Bronchus fibroblast of lung (primary cell): ENCODE measurements at places on chromosomes 16 and 17. TPM values are rescaled to one million over a fixed set of nuclear protein-coding genes. Genes with fewer than 3 reads are reported as not detected.

Gene MGAT5B
- 0.50 and 1.2 TPM in 2 replicates for total RNA-seq

Gene TPSB2
- not detected in 2 replicates for total RNA-seq

Gene NFATC3
- total RNA-seq, result 9.1 and 10.9 TPM in 2 replicates

Gene WNK4
- 0.74 and 1.7 TPM in 2 replicates for total RNA-seq

Gene ENGASE
- 5.4 and 8.9 TPM in 2 replicates for total RNA-seq

Gene SNN
- 6.7 and 7.7 TPM in 2 replicates for total RNA-seq

Gene SDK2
- 0.15 and 0.34 TPM in 2 replicates for total RNA-seq

Gene TVP23A
- total RNA-seq, result under 0.01 TPM in 1 of 2 replicates, not detected in the other

Gene SEPTIN12
- total RNA-seq, result not detected in 2 replicates

Gene CMTM2
- not detected in 2 replicates for total RNA-seq

Gene CDRT15
- total RNA-seq, result not detected in 2 replicates

Gene CLEC3A
- not detected in 2 replicates for total RNA-seq

Gene NOXO1
- not detected in 2 replicates for total RNA-seq

Gene SCGB1C2
- not detected in 2 replicates for total RNA-seq

Gene DPEP2
- total RNA-seq, result not detected in 2 replicates

Gene SPATA2L
- 5.6 and 6.1 TPM in 2 replicates for total RNA-seq

Gene AATF
- total RNA-seq, result 30.1 and 33.3 TPM in 2 replicates

Gene KRT32
- total RNA-seq, result not detected in 2 replicates

Gene BEAN1
- total RNA-seq, result not detected in 2 replicates

Gene ZFP3
- total RNA-seq, result 0.67 and 0.89 TPM in 2 replicates

Gene CTU2
- 23.9 and 24.7 TPM in 2 replicates for total RNA-seq

Gene TPSD1
- total RNA-seq, result not detected in 2 replicates

Gene C16orf89
- total RNA-seq, result 0.15 and 0.17 TPM in 2 replicates

Gene PHKB
- 20.7 and 22.9 TPM in 2 replicates for total RNA-seq

Gene ELMO3
- 0.59 and 0.84 TPM in 2 replicates for total RNA-seq

Gene MYLK3
- total RNA-seq, result under 0.01 TPM in 2 replicates

Gene TBL3
- 94.1 and 97.0 TPM in 2 replicates for total RNA-seq

Gene CCNF
- 39.3 and 42.1 TPM in 2 replicates for total RNA-seq

Gene MYO15A
- total RNA-seq, result 0.59 and 2.4 TPM in 2 replicates

Gene MT3
- total RNA-seq, result not detected in 2 replicates

Gene KRT36
- total RNA-seq, result not detected in 2 replicates

Gene BCAS3
- 5.9 and 7.1 TPM in 2 replicates for total RNA-seq

Gene HERPUD1
- total RNA-seq, result 97.0 and 103 TPM in 2 replicates

Gene NPIPB6
- 0.17 and 0.30 TPM in 2 replicates for total RNA-seq

Gene TERB1
- not detected in 2 replicates for total RNA-seq

Gene PDILT
- not detected in 2 replicates for total RNA-seq

Gene TPSG1
- not detected in 2 replicates for total RNA-seq

Gene NEUROD2
- not detected in 2 replicates for total RNA-seq

Gene NHERF1
- total RNA-seq, result 36.0 and 40.7 TPM in 2 replicates

Gene TLCD2
- 1.0 TPM in 2 replicates for total RNA-seq

Gene SPNS2
- 0.15 TPM in 1 of 2 replicates, not detected in the other for total RNA-seq

Gene KRT24
- not detected in 2 replicates for total RNA-seq

Gene SMTNL2
- 0.15 TPM in 1 of 2 replicates, not detected in the other for total RNA-seq

Gene HOXB6
- 73.6 and 78.8 TPM in 2 replicates for total RNA-seq

Gene WFDC1
- 0.59 TPM in 1 of 2 replicates, not detected in the other for total RNA-seq

Gene CLEC18C
- total RNA-seq, result under 0.01 TPM in 1 of 2 replicates, not detected in the other

Gene KRTAP2-3
- not detected in 2 replicates for total RNA-seq

Gene TMEM94
- 35.2 and 44.9 TPM in 2 replicates for total RNA-seq

Gene TPPP3
- 0.15 and 0.34 TPM in 2 replicates for total RNA-seq

Gene PDE6G
- total RNA-seq, result 1.3 and 2.2 TPM in 2 replicates
